Suprapubic skin (tissue), 4 donors: ENCODE measurements at places on chromosomes 7 and 10.

GRCh38 chr7:151310578-151310977 is 31.0 kb upstream of the NUB1 start:
- no peaks in the 10 kb centered on the region for H3K36me3 ChIP-seq
- DNase-seq = no peak
- no peak overlapping the region for H3K27ac ChIP-seq

- H3K4me3 ChIP-seq = no peak overlapping the region
- no peak overlapping the region for H3K27ac ChIP-seq
- H3K27me3 ChIP-seq = no peaks in the 10 kb centered on the region
- peaks cover 6% of the 10 kb centered on the region for H3K4me1 ChIP-seq
- DNase-seq = no peak
- no peaks in the 10 kb centered on the region for H3K36me3 ChIP-seq
Measured at GRCh38 chr10:75541411-75541810, 110.0 kb downstream of the LRMDA start.

- H3K4me1 ChIP-seq = peaks cover 24% of the 10 kb centered on the region
- H3K27me3 ChIP-seq = no peaks in the 10 kb centered on the region
- H3K4me3 ChIP-seq = no peak overlapping the region
Measured at GRCh38 chr10:19915816-19916215, 99.6 kb downstream of the PLXDC2 start.

DNA sequence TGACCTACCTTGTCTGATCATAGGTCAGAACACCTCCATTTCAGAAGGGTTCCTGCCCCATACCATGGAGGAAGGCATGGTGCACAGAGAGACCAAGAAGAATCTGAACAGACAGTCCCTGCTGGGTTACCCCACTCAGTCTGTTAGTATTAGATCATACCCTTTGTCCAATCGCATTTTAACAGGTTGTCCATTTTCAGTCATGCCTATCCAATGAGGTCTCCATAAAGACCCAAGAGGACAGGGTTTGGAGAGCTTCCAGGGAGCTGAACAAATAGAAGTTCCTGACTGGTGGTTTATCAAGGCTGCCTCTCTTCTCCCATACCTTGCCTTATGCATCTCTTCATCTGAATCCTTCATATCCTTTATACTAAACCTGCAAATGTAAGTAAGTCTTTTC is 21.2 kb upstream of the SLC16A12 start:
- no peaks in the 10 kb centered on the region for H3K36me3 ChIP-seq
- H3K4me3 ChIP-seq = no peak overlapping the region
- no peaks in the 10 kb centered on the region for H3K27me3 ChIP-seq
- H3K4me1 ChIP-seq = peaks cover 11% of the 10 kb centered on the region
- no peak overlapping the region for H3K27ac ChIP-seq
- DNase-seq = no peak

GRCh38 chr7:73442903-73443500 is 9.4 kb downstream of the FZD9 start:
- H3K27me3 ChIP-seq = no peaks in the 10 kb centered on the region
- no peak overlapping the region for H3K27ac ChIP-seq
- H3K4me1 ChIP-seq = peaks cover 5% of the 10 kb centered on the region
- peaks cover 83% of the 10 kb centered on the region for H3K36me3 ChIP-seq

DNA sequence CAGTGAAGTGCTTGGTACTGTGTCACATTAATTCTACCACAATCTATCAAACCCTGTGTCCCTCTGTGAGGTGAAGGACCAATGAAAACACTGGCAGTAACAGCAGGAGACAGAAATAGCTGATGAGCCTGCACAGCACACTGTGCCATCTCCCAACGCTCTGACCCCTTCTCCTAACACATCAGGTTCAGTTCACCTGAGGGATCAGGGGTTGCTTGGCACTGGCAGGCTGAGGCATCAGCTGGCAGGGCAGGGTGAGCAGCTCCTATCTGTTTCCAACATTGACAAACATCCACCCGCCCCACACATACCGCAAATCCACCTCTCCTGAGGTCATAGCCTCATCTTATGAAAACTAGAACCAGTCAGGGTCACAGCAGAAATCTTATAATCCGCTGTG is 120.9 kb downstream of the ICA1 start:
- H3K4me1 ChIP-seq = no peaks in the 10 kb centered on the region
- no peaks in the 10 kb centered on the region for H3K36me3 ChIP-seq
- no peak overlapping the region for H3K27ac ChIP-seq
- DNase-seq = no peak
- no peaks in the 10 kb centered on the region for H3K27me3 ChIP-seq
- H3K4me3 ChIP-seq = no peak overlapping the region

DNA sequence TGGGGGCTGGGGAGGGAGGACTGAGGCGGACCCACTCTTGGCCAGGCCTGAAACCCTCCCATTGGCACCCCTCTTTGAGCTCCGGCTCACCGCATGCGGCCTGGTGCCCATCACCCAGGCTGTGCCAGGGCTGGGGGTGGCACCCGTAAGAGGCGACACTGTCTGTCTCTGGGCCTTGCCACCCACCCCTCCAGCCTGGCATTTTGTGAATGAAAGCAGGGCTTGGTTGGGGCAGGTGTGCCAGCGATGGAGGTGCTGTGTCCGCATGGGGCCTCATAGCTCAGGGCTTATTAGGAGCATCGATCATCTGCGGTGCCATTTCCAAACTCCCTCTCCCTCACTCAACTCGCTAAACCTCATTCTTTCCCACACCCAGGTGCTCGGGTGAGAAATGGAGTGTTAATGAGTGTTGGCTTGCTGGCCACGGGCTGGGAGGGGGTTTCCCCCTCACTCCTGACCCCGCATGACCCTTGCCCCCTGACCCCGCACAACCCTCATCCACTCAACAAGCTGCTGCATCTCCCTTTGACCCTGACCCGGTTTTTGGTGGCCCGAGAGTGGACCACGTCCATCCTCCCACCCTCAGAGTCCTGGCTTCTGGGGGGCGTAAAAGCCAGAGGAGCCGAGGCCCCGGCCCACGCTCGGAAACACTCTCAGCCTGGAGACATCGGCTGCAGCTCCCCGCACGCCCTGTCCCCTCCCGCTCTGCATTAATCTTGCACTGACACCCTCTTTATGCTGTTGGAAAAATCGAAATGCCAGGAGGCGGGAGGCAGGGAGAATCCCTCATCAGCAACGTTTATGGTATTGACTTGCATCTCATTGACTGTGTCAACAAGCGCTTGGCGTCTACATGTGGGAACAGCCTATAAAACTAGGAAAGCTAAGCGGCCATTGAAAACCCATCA is 161.2 kb downstream of the DNAJB6 start:
- no peak overlapping the region for H3K27ac ChIP-seq
- H3K36me3 ChIP-seq = no peaks in the 10 kb centered on the region
- H3K4me3 ChIP-seq = no peak overlapping the region
- no peaks in the 10 kb centered on the region for H3K27me3 ChIP-seq

GRCh38 chr7:159071260-159071659 is 73.4 kb downstream of the VIPR2 start:
- no peak overlapping the region for H3K27ac ChIP-seq
- H3K36me3 ChIP-seq = no peaks in the 10 kb centered on the region
- no peak overlapping the region for H3K4me3 ChIP-seq
- DNase-seq = peak; percentile 44
- H3K27me3 ChIP-seq = no peaks in the 10 kb centered on the region

- no peak overlapping the region for H3K27ac ChIP-seq
- H3K27me3 ChIP-seq = no peaks in the 10 kb centered on the region
- H3K36me3 ChIP-seq = no peaks in the 10 kb centered on the region
Measured at GRCh38 chr7:42605406-42606192, 306.3 kb downstream of the C7orf25 start.

GRCh38 chr7:3194501-3195141 is 106.4 kb upstream of the SDK1 start:
- no peak for DNase-seq
- H3K4me3 ChIP-seq = no peak overlapping the region
- no peak overlapping the region for H3K27ac ChIP-seq
- peaks cover 4% of the 10 kb centered on the region for H3K27me3 ChIP-seq
- no peaks in the 10 kb centered on the region for H3K4me1 ChIP-seq

GRCh38 chr7:33093266-33093665 is 15.9 kb downstream of the RP9 start:
- no peaks in the 10 kb centered on the region for H3K4me1 ChIP-seq
- no peaks in the 10 kb centered on the region for H3K27me3 ChIP-seq
- DNase-seq = no peak
- peaks cover 51% of the 10 kb centered on the region for H3K36me3 ChIP-seq

- no peaks in the 10 kb centered on the region for H3K27me3 ChIP-seq
- no peak for DNase-seq
- H3K4me3 ChIP-seq = no peak overlapping the region
Measured at GRCh38 chr10:44370731-44371248, 14.1 kb downstream of the CXCL12 start.

DNA sequence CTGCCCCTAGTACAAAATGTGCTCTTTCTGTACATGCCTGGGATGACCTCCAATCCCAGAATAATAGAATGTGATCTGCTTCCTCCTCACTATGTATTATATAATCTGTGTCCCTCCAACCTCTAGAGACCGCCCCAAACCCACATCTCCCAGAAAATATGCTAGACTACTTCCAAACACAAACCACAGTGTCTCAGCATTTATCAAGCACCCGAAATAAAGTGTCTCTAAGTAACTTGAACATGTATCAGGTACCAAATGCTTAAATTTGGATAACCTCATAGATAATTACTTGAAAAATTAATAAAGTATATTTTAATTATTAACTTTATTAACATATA is 16.1 kb downstream of the LYZL1 start:
- H3K27ac ChIP-seq = no peak overlapping the region
- no peak for DNase-seq
- no peak overlapping the region for H3K4me3 ChIP-seq
- peaks cover 10% of the 10 kb centered on the region for H3K4me1 ChIP-seq
- no peaks in the 10 kb centered on the region for H3K36me3 ChIP-seq
- H3K27me3 ChIP-seq = no peaks in the 10 kb centered on the region

GRCh38 chr7:45574669-45575500 is 717 bp downstream of the ADCY1 start:
- DNase-seq = peak; percentile 79
- peak overlapping the region; percentile 56 for H3K4me3 ChIP-seq
- no peaks in the 10 kb centered on the region for H3K36me3 ChIP-seq

DNA sequence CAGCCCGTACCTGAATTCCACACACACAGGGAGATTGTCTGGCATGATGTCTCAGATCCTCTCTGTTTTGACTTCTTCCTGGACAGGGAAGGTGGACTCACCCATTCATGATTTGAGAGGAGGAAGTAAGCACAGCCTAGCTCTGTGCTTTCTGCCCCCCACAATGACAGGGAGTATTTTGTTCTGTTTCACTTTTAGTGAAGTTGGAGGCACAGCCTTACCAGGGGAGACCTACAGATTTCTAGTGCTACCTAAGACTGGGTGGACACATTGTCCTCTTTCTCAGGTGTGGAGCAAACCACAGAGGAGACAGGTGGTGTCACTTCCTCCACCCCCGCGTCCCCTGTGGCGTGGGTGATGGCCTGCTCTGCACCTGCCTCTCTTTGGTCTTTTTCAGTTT is 408.6 kb upstream of the PFKP start:
- no peaks in the 10 kb centered on the region for H3K4me1 ChIP-seq
- no peak overlapping the region for H3K27ac ChIP-seq
- no peak for DNase-seq
- H3K4me3 ChIP-seq = no peak overlapping the region
- H3K27me3 ChIP-seq = no peaks in the 10 kb centered on the region

DNA sequence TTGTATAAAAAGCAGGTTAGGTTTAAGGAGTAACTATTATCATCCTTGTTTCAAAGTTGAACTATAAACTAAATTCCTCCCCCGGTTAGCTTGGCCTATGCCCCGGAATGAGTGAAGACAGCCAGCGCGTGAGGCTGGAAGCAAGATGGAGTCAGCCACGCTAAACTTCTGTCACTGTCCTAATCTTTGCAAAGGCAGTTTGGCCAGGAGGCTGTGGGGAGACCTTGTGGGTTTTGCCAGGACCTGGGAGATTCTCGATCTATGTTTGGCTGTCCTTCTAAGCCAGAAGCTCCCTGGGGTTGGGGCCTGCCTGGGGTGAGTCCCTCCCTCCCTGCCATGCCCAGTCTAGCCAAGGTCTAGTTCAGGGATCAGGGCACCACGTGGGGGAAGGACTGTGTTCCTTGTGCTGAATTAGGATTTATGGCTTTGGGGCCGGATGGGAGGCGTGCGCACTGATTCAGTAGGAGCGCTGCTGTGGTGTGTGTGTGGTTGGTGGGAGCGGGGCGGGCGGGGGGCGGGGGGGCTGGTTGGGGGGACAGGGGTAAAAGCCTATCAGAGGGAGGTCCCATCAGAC is 871 bp upstream of the GTF2IRD1 start:
- H3K4me1 ChIP-seq = peaks cover 33% of the 10 kb centered on the region
- no peaks in the 10 kb centered on the region for H3K27me3 ChIP-seq
- no peaks in the 10 kb centered on the region for H3K36me3 ChIP-seq
- H3K4me3 ChIP-seq = peak overlapping the region; percentile 83

GRCh38 chr7:66669088-66669487 is 40.4 kb downstream of the KCTD7 start:
- H3K27ac ChIP-seq = no peak overlapping the region
- DNase-seq = peak; percentile 35
- H3K4me1 ChIP-seq = peaks cover 2% of the 10 kb centered on the region
- no peaks in the 10 kb centered on the region for H3K27me3 ChIP-seq
